Upper lobe of left lung (tissue), 6 donors: ENCODE measurements at places on chromosomes 2 and 18.

DNA sequence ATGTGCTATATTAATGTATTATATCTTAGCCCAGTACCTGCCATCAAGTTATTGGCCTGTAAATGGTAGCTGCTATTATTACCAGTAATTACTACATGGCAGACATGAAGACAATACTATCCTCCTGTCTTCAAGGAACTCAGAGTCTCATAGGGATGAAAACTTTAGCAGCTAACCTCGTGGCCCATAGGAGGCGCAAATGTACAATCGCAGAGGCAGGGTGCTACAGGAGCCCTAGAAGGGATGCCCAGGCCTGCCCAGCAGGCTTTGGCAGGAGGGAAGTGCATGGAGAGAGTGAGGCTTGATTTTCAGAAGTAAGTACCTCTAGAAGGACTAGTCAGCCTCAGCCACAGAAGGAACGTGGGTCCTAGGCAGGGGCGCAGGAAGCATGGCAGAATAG is 44.7 kb upstream of the KIDINS220 start:
- H3K27me3 ChIP-seq, result no peaks in the 10 kb centered on the region
- H3K36me3 ChIP-seq, result peaks cover 28% of the 10 kb centered on the region
- H3K27ac ChIP-seq, result no peak overlapping the region

DNA sequence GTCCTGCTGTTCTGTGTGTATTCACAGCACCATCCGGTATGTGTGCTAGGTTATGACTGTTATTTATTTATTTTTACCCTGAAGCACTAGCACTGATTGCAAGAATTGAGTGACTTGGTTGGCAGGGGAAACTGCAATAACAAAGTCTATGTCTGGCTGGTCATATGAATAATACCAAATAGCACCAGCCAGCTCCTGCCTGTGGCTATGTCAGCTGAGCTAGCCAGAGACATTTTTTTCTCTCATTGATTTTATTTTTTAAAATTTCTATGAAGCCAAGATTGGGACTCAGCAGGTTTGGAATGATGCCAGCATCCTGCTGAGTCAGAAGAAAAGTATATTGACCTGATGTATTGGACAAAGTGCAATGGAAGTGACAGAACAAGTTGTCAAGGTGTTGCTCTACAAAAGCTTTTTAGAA is 188.5 kb upstream of the CDH2 start:
- H3K27ac ChIP-seq, result no peak overlapping the region
- H3K4me1 ChIP-seq, result no peaks in the 10 kb centered on the region
- no peak for DNase-seq
- H3K4me3 ChIP-seq, result no peak overlapping the region
- H3K36me3 ChIP-seq, result no peaks in the 10 kb centered on the region
- H3K27me3 ChIP-seq, result no peaks in the 10 kb centered on the region

GRCh38 chr2:136538489-136538888 is 226.9 kb upstream of the THSD7B start:
- no peaks in the 10 kb centered on the region for H3K4me1 ChIP-seq
- H3K36me3 ChIP-seq, result no peaks in the 10 kb centered on the region
- H3K27me3 ChIP-seq, result no peaks in the 10 kb centered on the region
- H3K4me3 ChIP-seq, result no peak overlapping the region
- no peak for DNase-seq
- H3K27ac ChIP-seq, result no peak overlapping the region

DNA sequence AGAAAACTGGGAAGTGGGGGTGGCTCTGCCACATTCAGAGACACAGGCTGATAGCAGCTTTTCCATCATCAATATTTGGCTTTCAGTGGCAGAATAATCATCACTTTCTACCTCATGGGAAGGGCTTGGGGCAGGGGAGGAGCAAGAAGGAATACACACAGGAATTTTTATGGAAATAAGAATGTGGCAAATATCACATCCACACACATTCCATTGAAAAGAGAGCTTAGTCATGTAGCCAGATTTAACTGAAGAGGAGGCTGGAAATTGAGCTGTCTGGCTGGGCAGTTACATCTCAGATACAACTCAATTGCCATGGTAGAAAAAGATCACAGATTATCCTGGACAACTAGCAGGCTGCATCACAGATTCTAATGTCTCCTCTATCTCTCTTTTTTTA is 1474.0 kb upstream of the ACVR2A start:
- H3K4me3 ChIP-seq, result no peak overlapping the region
- H3K27me3 ChIP-seq, result no peaks in the 10 kb centered on the region
- H3K27ac ChIP-seq, result no peak overlapping the region
- no peaks in the 10 kb centered on the region for H3K4me1 ChIP-seq
- DNase-seq, result no peak

DNA sequence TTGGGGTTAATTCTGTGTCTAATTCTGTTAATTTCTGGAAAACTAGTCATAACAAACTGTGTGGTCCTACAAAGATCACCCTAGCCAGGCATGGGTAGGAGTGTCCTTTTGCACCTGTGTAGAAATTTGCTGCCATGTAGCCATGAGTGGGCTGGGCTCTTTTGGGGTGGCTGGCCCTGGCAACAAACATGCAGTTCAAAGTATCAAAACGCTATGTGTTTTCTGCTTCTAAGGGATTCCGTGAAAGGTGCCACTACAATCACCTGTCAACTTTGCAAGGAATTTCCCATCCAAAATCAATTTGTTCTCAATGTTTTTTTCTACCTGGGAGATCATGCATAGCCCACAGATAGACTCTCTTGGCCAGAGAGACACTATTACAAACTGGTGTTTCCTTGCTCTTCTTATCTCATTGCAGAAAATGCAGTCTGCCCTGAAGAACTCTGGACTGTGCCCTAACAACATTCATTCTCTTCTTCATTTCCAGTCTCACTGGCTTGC is 537.7 kb upstream of the ID2 start:
- peaks cover 10% of the 10 kb centered on the region for H3K4me1 ChIP-seq
- H3K27me3 ChIP-seq, result no peaks in the 10 kb centered on the region
- H3K36me3 ChIP-seq, result no peaks in the 10 kb centered on the region
- no peak overlapping the region for H3K27ac ChIP-seq
